ENCODE measurements at places on chromosomes 12 and 14.

GRCh38 chr12:50251619-50252252, 31.6 kb downstream of the LIMA1 start:
- DNase-seq, result no peak

- no peak for DNase-seq
Observed at GRCh38 chr12:118853634-118854033, 127.7 kb upstream of the SRRM4 start.

GRCh38 chr12:121013715-121014114, 2.6 kb downstream of the C12orf43 start:
- DNase-seq, result no peak

GRCh38 chr14:62066304-62066703, 304.1 kb downstream of the SNAPC1 start:
- DNase-seq, result no peak

DNA sequence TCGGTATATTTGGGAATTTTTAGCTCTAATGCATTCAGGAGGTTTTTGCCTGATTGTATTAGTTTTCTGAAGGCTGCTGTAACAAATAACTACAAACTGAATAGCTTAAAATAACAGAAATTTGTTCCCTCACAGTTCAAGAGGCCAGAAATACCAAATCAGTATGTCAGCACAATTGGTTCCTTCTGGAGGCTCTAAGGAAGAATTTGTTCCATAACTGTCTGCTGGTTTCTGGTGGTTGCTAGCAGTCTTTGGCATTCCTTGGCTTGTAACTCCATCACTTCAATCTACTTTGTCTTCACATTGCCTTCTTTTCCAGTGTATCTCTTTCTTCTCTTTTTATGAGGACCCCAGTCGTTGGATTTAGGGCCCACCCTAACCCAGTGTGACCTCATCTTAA, 21.3 kb downstream of the TMTC3 start:
- DNase-seq, result no peak

DNA sequence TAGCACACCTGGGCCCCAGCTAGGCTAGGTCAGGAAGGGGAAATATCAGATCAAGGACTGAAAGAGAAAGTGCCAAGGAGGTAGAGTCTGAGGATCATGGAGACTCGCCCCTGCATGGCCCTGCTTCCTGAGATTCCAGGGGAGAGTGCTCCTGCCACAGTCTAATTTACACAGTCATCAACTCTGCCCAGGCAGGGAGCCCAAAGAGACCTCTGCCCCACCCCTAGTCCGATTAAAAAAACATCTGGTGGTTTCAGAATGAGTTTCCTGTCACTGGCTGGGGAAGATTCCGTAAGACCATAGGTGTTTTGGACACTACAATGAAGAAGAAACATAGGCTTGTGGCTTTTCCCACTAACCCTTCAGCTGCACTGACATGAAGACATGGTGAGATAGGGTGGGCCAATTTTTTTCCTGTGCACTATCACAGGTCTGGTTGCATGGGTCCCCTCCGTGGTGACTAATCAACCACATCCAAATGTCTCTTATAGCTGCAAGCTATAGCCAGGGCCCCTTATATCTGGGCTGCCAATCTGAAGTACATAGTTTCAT, 31.5 kb upstream of the GZMB start:
- no peak for DNase-seq

DNA sequence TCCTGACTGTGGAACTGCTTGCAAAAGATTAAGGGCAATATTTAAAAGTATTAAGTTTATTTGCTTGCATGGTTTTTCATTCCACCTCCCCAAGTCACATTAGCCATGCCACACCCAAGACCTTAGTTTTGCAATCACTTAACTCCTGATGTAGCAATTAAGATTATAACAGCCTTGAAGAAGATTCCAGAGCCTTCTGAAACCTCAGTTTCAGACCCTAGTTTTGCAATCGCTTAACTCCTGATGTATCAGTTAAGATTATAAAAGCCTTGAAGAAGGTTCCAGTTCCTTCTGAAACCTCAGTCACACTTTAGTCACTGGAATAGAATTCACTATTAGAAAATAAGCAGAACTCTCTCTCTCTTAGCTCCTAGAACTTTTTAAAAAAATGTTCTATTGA, 42.7 kb upstream of the DCN start:
- DNase-seq, result no peak

GRCh38 chr12:86729739-86730138, 473.5 kb upstream of the MGAT4C start:
- no peak for DNase-seq

DNA sequence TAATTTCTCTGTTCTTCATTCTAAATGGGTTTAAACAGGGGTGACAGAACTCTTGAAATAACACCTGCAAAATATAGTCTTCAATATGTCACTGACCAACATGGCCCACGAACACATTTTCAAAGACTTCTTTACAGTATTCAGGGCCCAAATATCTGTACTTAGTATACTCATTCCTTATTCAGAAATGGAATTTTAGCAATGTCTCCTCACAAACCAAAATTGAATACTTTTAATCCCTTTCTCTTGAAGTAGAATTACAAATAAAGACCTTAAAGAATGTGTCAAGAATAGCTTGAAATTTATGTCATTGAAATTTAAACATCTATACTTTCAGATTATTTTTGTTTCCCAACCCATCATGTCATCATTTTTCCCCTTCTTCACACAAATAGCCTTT, 263.1 kb downstream of the LRIG3 start:
- no peak for DNase-seq

DNA sequence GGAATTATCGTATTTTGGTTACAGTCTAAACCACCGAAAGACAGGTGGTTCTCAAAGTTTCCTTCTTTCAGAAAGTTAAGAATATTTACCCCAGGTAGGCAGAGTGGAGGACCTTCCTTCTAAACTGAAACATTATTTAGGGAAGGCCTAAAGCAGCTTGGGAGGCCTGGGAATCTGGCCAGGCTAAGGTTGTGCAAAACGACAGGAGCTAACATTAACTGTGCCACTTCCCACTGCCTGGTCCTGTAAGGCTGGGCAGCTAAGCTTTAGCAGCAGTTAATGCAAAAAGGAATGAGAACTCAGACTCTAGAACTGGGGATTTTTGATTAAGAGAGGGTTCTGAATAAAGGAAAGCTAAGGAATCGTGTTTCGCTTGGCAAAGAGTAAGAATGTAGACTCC, 82.6 kb downstream of the SLCO1A2 start:
- no peak for DNase-seq

GRCh38 chr14:100804138-100804537, 21.8 kb upstream of the MEG3 start:
- no peak for DNase-seq

DNA sequence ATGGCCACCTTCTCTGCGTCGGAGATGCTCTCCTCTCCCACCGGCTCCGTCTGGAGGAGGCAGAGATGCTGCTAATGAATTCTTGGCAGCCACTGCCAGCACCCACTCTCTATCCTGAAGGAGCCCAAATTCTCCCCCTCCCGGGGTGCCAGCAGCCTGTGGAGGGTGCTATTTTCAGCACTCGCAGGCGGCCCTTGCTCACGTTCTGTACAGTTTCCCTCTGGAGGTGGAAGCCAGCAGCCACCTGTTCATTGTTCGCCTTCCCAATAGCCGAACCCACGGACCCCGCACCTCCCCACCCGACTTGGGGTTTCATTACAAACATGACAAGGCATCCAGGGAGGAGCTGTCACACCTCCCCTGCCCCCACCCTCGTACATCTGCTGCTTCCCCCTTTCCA, 27.8 kb downstream of the SNRNP35 start:
- no peak for DNase-seq

- DNase-seq, result no peak
Observed at GRCh38 chr14:33347796-33348195, 409.1 kb downstream of the NPAS3 start.

DNA sequence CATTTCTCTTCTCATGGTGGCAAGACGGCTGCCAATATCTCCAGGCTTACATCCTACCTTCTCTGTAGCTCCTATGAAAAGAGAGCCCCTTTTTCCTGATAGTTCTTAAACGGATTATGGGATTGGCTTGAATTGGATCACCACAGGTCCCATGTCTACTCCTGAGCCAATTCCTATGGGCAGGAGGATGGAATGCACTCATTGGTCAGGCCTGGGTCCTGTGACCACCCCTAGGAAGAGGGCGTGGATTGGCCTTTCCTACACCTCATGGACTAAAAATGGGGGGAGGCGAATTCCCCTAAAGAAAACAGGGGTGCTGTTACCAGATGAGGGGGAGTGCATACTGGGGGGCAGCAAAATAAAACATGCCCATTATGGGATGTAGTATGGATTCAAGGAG, 108.8 kb downstream of the PTPN11 start:
- DNase-seq, result no peak

GRCh38 chr12:21823581-21823980, 49.1 kb upstream of the KCNJ8 start:
- no peak for DNase-seq

DNA sequence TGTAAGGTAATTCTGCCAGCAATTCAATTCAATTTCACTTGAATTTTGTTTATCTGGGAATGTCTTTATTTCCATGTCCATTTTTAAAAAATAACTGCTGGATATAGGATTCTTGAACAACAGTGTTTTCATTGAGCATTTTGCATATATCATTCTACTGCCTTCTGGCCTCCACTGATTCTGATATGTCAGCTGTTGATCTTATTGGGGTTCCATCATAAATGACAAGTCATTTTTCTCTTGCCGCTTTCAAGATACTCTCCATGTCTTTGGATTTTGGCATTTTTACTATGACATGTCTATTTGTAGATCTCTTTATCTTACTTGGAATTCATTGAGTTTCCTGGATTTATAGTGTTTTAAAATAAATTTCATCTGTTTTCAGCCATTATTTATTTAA, 180.5 kb upstream of the LMNTD1 start:
- no peak for DNase-seq

DNA sequence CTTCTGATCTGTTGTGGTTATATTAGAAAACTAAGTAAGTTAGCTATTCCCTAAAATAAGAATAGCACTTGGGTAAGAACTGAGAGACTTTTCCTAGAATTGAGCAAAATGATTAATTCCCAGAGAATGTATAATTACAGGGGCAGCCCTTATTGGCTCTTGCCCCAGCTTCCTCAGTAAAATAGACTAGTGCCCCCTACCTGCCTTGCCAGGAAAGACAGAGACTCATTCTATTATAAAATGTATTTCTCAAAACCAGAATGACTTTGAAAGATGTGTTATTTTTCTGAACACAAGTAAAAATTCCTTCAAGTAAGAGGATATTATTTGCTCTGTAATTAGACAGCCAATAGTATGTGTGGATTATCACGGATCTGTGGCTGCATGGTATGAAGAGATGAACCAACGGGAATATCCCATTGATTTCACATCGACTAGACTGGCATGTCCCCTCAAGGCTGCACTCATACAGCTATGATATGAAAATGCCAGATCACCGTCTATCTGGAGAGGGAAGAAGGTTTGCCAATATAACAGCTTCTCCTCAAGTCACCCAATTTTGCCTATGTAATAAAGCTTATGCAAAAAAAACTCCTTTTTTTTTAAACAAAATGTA, 7.4 kb upstream of the GLRX5 start:
- DNase-seq, result no peak

DNA sequence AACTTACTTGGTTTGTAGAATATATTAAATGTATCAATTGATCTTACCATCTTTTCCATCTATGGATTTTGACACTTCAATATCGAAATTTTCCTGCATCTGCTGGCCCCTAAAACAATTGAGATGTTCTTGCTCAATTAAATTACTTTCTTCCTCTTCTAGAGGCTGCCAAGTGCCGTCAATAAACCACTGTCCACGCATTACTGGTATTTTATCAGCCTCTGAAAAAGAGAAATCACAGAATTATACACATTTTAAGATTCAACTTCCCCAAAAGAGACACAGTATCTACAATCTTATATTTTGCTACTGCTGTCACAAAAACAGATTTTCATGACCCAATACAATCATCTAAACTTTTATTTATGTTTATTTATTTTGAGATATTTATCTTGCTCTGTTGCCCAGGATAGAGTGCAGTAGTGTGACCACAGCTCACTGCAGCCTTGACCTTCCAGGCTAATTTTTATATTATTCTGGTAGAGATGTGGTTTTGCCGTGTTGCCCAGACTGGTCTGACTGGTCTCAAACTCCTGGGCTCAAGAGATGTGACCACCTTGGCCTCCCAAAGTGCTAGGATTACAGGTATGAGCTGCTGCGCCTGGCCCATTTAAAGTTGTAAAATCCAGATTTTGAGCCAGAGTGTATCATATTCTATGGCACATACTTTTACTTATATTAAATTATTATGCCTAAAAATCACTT, 49.3 kb downstream of the DDHD1 start:
- DNase-seq, result no peak

- DNase-seq, result no peak
Observed at GRCh38 chr12:30178916-30179315, 395.2 kb upstream of the TMTC1 start.

- DNase-seq, result no peak
Observed at GRCh38 chr14:92954933-92955332, 32.0 kb downstream of the CHGA start.

DNA sequence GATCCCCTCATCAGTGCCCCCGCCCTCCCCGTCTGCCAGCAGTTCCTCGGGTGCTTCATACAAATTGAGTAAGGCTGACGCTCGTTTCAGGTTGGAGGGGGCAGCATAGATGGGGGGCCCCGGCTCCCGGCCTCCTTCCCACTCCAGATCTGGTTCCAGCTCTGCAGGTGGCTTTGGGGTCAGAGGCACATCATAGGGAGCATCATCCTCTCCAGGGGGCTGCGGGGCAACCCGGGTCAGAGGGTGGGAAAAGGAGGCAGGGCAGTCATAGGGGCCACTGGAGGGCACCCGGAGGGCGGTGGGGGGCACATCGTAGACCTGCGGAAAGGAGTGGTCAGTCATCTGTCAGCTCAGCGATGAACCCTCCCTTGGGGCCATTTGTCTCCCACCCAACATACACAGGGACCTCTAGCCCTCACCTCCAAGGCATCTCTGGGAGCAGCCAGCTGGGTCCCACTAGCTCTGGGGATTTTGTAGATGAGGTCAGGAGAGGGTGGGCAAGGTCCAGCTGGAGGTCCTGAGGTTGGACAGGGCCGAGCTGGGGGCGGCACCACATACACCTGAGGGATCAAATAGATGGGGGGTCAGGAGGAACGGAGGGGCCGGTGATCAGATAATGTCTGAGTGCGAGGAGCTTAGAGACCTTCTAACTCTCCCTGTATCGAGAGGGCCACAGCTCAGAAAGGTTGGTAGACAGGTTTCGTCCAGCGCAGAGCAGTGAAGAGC, 5.1 kb downstream of the EFS start:
- no peak for DNase-seq

GRCh38 chr12:124551268-124552144, 15.9 kb downstream of the NCOR2 start:
- DNase-seq, result no peak

GRCh38 chr12:106144847-106145246, 6.1 kb upstream of the NUAK1 start:
- DNase-seq, result no peak
